ENCODE measurements at places on chromosomes 2 and 18.
A peak's percentile ranks its signal among the peaks of the same experiment; 100 is the strongest.

GRCh38 chr2:128606837-128607236, 288.2 kb upstream of the HS6ST1 start:
- DNase-seq = no peak

GRCh38 chr2:19574778-19575260, 216.4 kb upstream of the OSR1 start:
- DNase-seq = peak; percentile 65

GRCh38 chr2:38818565-38818964, 40.6 kb downstream of the GEMIN6 start:
- DNase-seq = no peak

DNA sequence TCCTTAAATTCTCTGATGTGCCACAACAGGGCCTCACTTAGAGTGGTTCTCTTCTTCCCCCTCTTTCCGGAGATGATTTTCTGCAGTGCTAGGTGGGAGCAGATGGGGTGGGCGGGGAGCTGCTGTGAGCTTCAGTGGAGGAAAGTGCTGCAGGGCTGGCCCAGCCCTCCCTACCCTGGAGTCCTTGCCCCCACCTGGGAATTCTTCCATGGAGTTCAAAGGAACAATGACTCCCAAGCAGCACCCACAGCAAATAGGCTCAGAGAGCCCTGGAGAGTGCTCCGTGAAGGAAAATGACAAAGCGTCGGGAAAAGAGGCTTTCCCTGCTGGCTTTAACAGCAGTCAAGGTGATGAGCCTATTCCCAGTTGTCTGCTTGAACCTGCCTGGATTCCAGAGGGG, 28.8 kb downstream of the LOXHD1 start:
- DNase-seq = no peak

DNA sequence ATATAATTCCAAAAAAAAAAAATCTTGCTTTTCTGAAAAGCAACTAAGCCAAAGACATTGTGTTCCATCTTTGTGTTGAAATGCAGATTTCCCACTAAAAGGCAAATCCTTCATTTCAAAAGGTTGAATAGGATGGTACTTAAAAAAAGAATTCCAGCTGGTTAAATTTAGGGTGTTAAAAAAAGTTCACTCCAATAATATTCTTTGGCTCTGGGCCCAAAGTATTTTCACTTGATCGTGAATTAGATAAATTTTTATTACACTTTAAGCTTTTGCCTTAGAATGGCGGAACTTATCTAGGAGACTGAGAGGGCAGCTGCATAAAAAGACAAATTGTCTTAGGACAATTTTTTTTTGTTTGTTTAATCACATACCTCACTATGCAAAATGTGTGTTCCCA, 79.2 kb downstream of the BCL11A start:
- DNase-seq = no peak

DNA sequence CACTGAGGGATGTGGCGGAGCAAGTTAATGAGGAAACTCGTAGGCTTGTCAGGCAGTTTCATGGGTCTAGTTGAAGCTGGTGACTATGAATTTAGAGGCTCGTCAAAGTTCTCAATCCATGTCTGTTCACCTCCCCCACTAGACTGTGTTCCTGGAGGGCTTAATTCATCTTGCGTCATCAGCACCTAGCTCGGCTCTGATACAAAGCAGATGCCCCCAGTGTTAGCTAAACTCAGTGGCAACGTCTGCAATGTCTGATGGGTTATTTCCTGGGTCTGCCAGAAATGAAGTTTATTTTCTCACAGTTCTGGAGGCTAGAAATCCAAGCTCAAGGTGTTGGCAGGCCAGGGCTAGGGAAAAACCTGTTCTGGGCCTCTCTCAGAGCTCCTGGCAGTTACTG, 140.6 kb downstream of the PID1 start:
- no peak for DNase-seq

DNA sequence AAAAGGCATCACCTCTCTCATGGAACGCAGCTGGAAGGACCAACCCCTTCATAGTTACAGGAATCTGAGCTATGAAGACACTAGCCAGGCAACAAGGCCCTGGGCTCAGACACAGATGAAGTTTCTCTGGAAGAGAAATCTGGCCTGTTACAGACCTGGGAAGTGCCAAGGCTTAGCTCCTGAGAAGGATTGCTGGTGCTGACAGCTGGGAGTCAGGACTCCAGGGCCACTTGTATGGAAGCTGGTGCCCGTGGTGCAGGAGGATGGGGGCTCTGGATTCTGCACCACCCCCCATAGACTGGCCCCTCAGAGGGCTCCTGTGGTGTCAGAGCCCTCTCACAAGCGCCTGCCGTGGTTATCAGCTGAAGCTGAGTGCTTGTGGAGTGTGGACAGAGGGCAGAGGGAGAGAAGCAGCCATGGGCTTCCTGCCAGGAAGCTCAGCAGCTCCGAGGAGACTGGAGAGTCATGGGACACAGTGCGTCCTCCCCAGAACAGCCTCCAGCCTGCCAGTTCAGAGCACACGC, 87.3 kb upstream of the LCLAT1 start:
- peak; percentile 0 for DNase-seq

- no peak for DNase-seq
Observed at GRCh38 chr2:182666674-182667314, 49.3 kb upstream of the DNAJC10 start.

DNA sequence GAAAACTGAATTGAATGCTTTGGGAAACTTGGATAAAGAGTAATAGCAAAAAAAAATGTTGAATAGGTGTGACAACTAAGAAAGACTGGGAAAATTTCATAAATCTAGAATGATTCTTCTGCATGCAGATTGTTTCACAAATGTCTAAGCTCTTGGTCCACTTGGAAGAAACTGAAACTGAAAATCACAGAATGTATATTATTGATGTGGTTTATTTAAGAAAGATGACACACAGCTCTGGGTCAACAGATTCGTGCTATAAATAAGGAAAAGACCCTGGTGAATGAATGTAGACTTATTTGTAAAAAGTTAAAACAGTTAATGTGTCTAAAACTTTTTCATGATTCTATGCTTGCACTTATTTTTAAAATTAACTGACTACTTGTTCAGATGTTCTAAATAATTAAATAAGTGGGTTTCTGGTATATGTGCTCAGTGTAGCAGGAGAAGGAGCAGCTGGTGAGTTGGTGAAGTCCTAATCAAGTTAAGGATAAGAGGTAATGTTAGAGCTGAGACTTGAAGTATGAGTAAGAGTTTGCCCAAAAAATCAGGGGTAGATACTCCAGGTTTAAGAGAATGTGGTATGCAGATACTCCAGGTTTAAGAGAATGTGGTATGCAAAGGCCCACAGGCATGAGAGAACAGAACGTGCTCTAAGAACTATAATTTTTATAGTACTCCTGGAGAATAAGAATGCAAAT, 24.5 kb downstream of the UGP2 start:
- no peak for DNase-seq

- DNase-seq = no peak
Observed at GRCh38 chr2:5763531-5763930, 71.3 kb downstream of the SOX11 start.

Measured in NCI-H1092 (cell line).